ENCODE measurements at places on chromosomes 5 and 9.

GRCh38 chr5:146283344-146283761 lies 55.3 kb upstream of the POU4F3 start:
- no peak for DNase-seq

- DNase-seq: no peak
Observed at GRCh38 chr5:337563-338130, 16.1 kb downstream of the AHRR start.

GRCh38 chr5:159504857-159505304 lies 174.6 kb upstream of the IL12B start:
- DNase-seq: no peak

DNA sequence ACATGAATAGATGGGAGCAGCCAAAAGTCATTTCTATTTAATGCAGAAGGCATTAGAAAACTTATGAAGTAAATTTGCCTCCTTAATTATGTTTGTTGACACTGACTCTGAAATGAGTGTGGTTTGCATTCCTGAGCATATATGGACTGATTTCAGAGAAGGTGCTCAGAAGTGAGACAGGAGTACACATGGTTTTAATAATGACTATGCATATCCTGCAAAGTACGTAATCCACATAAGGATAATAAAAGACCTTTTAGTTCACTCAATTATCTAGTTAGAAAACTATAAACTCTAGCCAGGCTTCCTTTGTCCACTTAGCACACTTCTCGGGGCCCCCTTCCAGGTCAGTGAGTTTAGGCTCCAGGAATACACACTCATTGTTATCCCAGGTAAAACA lies 75.7 kb upstream of the SNX2 start:
- DNase-seq: no peak

DNA sequence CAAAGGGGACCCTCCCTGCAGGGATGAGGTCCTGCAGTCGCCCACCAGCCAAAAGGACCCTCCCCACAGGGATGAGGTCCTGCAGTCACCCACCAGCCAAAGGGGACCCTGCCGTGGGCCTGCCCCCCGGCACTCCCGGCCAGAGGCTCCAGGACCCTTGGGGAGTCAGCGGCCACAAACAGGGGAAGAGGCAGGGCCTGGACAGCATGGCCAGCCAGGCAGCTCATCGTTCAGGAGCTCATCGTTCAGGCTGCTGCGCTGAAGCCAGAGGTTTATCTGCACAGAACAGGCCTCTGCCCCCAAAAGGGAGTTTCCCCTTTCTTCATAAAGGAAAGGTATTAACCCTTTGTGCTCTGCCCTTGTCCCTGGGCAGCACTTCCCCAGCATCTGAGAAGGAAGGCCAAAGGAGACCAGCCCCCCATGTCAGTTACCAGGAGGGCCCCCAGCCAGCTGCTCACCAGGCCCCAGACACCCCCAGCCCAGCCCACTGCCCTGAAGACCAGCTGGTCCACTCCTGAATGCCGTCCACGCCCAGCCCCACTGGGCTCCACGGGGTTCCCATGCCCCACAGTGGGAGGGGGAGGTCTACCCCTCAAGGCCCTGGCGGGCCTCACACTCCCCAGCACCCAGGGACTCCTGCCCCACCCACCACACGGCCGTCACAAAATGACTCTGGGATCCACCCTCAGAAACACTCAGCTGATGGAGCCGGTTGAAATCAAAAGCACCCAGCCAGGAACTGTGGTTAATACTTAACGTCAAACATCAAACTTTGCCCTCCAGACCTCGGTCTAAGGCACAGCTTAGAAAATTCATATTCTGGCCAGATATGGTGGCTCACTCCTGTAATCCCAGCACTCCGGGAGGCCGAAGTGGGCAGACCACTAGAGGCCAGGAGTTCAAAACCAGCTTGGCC lies 6.3 kb downstream of the SLC12A7 start:
- no peak for DNase-seq

- DNase-seq: no peak
Observed at GRCh38 chr5:109053995-109054417, 306.3 kb downstream of the FER start.

DNA sequence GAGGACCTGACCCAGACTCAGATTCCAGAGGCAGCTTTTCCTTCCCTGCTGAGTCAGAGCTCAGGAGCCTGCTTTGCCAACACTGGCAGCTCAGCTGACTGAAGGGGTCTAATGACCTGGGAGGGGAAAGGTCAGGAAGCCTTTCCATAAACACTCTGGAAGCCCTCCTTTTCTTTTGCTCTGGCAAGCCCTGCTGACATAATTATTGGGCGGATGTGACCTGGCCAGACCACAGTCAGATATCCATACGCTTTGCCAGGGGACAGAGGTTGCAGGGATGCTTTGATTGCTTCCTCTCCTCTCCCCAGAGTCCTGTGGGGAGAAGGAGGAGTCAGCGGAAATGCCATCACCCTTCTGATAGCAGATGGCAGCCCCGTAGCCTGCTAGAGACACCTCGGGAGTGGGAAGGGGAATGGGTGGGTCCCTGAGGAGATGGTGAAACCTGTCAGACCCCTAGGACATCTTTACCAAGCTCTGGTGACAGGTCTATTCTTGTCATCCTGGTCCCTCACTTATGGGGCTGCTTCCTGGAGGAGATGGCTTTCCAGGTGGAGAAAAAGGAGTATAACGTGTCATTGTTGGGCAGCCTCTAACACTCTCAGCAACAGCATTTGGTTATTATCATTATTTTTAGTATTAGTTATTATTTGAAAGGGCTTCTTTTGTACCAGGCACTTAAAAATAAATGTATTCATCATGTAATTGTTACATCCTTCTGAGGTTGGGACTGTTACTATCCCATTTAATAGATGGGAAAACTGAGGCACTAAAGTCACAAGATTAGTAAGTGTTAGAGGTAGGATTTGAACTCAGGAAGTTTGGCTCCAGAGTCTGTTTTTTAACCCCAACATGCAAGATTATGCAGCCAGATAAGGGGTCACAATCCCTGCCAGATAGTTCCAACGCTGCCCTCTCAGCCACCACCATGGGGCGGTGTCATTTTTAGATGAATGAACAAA lies 11.6 kb downstream of the COL27A1 start:
- no peak for DNase-seq

- no peak for DNase-seq
Observed at GRCh38 chr5:144421411-144421810, 250.7 kb downstream of the KCTD16 start.

- no peak for DNase-seq
Observed at GRCh38 chr9:123996731-123997421, 14.7 kb upstream of the LHX2 start.

DNA sequence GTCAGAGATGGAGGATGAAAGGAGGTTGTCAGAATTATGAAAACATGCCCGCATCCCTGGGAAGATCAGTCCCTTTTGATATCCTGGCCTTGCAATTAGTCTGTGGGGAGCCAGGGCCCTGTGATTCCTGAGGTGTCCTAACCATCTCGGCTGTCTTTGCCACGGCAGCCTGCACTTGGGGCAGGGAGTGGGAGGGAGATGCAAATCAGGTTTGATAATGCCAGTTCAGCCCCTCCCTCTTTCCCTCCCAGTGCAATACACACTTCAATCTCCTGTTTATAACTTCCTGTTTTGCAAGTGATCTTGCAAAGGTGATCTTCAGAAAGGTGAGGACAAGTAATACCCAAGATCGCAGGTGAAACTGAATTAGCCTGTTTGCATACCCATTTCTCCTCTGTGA lies 114.0 kb upstream of the ALDH1B1 start:
- no peak for DNase-seq

DNA sequence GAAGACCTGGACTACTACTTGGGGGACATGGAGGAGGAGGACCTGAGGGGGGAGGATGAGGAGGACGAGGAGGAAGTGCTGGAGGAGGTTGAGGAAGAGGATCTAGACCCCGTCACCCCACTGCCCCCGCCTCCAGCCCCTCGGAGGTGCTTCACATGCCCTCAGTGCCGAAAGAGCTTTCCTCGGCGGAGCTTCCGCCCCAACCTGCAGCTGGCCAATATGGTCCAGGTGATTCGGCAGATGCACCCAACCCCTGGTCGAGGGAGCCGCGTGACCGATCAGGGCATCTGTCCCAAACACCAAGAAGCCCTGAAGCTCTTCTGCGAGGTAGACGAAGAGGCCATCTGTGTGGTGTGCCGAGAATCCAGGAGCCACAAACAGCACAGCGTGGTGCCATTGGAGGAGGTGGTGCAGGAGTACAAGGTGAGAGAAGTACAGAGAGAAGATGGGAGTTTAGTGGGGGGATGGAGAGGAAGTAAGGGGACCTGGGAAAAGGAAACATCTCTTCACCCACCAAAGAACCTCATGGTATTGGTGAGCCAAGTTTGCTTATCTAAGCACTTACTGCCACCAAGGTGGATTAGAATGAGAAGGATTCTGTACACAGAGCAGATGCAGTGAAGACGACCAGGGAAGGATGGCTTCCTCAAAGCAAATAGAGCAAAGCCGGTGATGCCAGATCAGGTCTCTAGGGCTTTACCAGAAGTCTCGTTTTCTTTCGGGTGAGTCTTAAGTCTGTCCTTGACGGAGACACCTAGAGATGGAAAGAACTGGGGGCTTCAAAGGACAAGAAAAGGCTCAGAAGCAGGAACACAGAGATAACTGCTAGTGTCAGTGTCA lies 1.5 kb downstream of the TRIM41 start:
- DNase-seq: no peak

GRCh38 chr5:134003817-134004625 lies 754 bp downstream of the VDAC1 start:
- DNase-seq: no peak

DNA sequence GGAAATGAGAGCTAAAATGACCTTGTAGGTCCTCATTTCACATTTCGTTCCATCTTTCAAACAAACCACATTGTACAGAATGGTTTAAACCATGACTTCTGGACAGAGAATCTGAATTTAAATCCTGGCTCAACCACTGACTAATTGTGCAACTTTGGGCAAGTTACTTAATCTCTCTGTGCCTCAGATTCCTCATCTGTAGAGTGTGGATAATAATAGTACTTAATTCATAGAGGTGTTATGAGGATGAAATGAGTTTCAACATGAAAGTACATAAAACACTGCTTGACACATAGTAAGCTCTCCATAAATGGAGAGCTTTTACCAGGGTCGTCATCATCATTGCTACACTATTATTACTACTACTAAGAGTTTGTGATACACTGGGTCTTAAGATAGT lies 46.3 kb upstream of the FOXE1 start:
- DNase-seq: no peak

DNA sequence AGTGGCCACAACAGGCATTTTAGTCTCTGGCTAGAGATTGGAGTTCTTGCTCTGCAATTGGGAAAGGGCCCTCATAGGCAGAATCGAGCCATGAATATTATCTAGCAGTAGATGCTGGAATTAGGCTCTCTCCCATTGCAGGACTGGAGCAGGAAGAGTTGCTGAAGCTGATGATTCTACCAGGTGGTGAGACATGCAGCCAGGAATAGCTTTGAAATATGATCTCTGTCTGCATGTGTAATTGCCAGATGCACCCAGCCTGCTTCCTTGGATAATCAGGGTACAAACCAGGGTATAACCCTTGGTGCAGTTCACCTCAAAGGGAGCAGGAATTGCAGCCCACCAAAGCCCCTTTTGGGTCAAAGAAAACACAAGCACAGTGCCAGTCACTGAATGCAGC lies 211.4 kb upstream of the FTMT start:
- no peak for DNase-seq

GRCh38 chr5:60633341-60633740 lies 66.6 kb downstream of the DEPDC1B start:
- DNase-seq: no peak

GRCh38 chr9:34744295-34745221 lies 34.6 kb upstream of the CCL21 start:
- DNase-seq: no peak

DNA sequence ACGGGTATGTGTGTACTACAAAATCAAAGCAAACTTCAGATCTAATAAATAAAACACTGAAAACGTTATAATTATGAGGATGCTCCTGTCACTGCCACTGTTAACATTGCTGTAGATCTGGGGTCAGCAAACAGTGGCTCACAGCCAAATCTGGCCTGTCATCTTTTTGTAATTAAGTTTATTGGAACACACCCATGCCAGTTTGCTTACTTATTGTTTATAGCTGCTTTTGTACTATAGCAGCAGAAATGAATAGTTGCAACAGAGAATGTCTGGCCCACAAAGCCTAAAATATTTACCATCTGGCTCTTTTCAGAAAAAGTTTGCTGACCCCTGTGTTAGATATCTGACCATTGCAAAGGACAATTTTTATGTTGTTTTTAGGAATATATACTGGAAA lies 32.1 kb downstream of the PRRC1 start:
- no peak for DNase-seq

- DNase-seq: no peak
Observed at GRCh38 chr5:109739741-109740728, 50.3 kb downstream of the MAN2A1 start.
